ENCODE measurements at places on chromosomes 11 and 22.

DNA sequence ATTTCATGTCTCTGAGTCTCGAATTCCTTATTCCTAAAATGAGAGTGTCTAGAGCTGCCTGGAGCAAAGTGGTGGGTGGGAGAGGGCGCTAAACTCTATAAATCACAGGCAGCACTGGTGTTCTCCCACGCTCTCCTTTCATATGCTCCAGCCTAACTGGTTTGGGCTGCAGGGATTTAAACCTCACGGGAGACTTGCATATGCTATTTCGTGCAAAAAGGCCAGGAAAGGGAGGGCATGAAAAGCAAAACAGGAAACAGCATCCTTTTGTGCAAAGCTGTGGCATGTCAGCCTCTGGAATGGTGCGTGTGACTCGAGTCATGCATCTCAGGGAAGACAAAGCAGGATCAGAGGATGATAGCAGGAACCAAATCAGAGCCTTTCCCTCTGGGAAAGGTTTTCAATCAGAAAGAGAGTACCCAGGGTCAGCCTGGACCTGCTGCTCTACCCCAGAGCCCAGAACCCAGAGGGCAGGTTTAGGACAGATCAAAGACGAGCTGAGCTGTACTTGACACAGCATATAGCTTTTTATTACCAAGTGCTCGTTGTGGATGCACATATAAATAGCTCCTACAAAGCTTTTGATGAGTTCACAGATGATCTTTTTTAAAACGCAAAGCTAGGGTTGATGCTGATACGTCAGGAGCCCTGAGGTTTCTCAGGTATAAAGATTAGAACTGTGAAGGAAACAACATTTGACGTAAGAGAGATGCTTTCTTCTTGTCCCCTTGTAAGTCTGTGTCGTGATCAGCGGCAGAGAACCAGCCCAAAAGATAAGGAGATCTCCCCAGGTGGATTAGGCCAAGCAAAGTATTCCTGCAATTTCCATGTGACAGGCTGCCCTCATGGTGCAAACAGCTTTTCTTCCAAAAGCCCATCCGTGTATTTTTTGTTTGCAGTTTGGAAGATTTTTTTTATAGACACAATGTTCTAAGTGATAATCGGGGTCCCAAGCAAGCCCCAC, 46.2 kb upstream of the YWHAH start:
- DNase-seq, result no peak

- no peak for DNase-seq
Measured at GRCh38 chr11:61914471-61915171, 2.7 kb downstream of the RAB3IL1 start.

- no peak for DNase-seq
Measured at GRCh38 chr11:19018901-19019300, 41.6 kb downstream of the MRGPRX2 start.

DNA sequence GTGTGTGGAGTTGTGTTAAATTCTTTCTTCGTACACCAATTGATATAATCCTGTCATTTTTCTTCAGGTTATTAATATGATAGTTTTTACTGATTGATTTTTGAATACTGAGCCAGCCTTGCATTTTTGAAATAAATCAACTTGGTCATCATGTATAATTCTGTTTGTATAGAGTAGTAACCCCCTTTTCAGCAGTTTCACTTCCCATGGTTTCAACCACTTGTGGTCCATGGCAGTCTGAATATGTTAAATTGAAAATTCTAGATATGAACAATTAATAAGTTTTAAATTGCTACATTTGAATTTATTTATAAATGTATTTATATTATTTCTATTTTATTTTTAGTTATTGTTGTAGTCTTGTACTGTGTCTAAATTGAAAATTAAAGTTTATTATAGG, 32.6 kb downstream of the MS4A6A start:
- DNase-seq, result no peak

- no peak for DNase-seq
Measured at GRCh38 chr11:88886796-88887195, 179.0 kb downstream of the GRM5 start.

- no peak for DNase-seq
Measured at GRCh38 chr11:4991060-4991459, 3.6 kb upstream of the OR51L1 start.

DNA sequence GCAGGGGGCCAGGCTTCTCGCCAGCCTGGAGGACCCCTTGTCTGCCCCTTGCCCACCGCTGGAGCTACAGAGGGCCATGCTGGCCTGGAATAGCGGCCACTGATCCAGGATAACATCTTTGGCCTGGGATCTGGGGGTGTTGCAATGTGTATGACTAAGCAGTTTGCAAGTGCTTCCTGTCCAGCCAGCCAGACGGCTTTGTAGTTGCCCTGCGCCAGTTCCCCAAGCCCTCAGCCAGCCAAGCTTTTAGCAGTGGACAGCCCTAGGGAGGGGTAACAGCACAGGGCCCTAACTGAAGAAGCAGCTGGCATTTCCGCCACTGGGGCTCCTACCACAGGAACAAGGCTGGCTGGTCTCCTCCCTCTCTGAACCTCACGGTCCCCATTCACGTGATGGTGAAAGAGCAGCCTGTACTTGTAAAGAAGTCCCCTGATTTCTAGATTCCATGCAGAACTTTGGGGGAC, 32.1 kb downstream of the UQCR10 start:
- DNase-seq, result no peak

GRCh38 chr11:782264-783174, 5.2 kb upstream of the GATD1 start:
- DNase-seq, result no peak

DNA sequence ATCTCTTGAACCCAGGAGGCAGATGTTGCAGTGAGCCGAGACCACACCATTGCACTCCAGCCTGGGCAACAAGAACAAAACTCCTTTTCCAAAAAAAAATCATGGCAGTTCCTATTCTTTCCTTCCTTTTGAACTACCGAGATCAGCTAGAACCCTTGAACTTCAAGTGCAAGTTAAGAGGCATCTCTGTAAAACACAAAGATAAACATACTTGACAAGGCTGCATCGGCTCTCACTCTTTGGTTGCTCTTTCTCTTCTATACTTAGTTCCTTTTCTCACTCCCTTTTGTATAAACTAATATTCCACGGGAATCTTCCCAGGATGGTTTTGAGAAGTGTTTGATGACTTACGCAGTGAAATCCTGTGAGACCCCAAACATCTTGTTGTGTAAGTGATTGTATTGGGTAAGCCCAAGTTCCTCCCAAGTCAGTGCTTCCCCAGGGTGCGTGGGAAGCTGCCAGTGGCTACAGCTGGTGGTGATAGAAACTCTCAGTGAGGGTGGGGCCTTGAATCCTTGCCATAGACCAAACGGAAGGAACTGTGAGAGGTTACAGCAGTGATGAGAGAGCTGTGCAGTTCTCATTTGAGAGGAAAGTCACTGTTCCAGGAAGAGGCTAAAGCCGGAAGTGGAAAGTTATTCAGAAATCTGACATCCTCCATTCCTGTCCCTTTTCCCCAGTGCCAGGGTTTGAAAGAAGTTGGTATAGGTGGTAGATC, 24.1 kb upstream of the CDC42EP2 start:
- no peak for DNase-seq

DNA sequence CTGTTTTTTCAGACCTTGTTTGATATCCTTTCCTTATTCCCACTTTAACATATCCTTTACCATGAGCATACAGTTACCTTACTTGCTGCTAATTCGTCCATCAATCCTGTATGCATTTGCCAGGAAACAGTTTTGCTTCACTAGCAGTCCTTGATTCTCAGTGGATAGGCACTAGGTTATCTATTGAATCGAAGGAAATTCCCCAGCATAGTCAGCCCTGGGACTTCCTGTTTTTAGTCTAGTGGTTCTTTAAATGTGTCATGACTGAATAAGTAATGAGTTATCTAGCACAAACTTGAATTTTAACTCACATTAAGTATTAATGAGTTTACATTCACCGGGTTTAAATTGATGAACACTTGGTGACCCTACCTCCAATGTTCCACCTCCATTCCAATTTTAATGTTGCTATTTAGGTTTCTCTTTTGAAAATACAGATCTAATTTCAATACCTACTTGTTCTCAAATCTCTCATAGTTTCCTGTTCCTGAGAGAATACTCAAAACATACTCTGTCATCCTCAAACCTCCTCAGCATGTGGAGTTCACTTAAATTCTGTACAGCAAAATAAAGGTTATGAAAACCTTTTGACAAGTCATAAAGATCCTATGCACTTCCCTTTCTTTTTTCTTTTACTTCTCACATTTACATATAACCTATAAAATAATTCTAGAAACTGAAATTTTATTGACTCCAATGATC, 1375.1 kb upstream of the TENM4 start:
- DNase-seq, result no peak

DNA sequence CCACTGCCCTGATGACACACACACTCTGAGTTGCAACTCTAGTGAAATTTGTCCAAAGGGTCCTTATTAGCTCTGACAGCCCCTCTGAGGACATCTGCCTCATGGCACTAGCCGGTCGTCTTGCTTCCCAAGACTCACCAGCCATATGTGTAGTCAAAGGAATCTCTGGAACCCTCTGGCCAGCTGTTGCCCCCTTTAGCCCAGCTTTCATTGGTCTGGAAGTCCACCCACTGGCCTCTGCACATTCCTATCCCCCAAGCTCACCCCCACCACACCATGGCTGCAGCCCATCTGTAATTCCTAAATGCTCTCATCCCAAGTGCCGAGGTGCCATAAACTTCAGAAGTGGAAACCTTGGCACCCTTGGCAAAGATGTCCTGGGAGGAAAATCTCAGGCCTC, 24.3 kb downstream of the SYT7 start:
- no peak for DNase-seq

GRCh38 chr11:43830928-43831440, 49.6 kb upstream of the ALKBH3 start:
- DNase-seq, result peak; percentile 46

DNA sequence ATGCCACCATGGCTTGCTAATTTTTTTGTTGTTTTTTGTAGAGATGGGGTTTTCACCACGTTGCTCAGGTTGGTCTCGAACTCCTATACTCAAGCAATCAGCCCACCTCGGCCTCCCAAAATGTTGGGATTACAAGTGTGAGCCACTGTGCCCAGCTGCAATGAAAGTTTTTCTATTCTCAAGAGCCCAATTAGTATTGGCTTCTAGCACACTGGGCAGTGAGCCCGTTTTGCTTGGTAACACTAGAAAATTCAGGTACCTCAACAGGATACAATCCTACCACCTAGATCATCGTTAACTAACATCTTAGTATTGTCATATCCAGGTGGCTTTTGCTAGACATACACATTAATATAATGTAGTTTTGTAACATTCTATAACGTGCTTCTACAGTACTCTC, 19.0 kb downstream of the SEC14L3 start:
- no peak for DNase-seq

DNA sequence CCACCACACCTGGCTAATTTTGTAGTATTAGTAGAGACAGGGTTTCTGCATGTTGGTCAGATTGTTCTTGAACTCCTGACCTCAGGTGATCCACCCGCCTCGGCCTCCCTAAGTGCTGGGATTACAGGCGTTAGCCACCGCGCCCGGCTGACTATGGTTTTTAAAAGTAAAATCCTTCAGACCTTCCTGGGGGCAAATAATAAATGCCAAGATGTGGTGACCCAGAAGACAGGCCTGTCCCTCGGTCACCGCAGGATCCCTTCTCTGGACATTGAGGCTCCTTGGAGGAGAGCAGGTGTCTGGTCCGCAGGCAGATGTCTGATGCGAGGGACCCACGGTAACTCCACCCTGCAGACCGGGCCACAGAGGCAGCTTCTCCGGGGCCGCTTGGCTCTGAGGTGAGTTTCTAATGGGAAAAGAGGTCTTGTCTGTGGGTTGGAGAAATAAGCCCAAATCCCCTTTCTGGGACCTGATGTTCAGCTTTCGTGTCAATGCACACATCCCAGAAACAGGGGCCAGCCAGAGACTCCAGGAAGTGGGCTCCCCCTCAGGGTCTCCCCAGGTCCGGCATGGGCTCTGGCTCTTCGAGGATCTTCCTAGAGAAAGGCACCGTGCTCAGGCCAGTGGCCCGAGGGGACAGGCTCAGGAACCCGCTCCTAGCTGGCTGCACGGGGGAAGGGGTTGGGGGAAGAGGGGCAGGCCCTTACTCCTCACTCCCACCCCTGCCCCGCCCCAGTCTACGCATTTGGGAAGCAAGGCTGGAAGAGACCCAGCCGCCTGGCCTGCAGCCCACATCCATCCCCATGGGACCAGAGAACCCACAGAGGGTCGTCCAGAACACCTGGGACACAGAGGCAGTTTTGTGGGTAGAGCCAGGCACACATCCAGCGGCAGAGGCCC, 100.6 kb downstream of the WNT7B start:
- DNase-seq, result no peak

- DNase-seq, result no peak
Measured at GRCh38 chr11:33266393-33267215, 9.4 kb downstream of the HIPK3 start.

GRCh38 chr11:6297831-6298230, 22.5 kb downstream of the CAVIN3 start:
- no peak for DNase-seq

DNA sequence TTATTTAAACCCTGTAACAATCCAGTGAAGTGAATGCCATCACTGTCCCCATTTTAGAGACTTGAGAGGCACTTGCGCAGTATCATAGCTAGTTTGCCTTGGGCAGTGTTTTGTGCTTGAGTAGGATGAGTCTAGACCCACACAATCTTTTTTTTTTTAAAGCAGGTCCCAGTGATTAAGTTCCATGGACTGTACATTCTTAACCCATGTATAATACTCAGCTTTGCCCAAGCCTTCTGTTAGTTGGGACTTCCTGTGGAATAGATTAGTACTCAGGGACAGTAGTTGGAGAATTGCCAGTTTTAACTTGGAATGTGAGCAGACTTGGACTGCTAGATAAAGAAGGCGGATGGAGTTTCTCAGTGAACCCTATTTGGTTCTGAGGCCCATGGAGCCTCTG, 108.6 kb upstream of the RASSF10 start:
- no peak for DNase-seq

DNA sequence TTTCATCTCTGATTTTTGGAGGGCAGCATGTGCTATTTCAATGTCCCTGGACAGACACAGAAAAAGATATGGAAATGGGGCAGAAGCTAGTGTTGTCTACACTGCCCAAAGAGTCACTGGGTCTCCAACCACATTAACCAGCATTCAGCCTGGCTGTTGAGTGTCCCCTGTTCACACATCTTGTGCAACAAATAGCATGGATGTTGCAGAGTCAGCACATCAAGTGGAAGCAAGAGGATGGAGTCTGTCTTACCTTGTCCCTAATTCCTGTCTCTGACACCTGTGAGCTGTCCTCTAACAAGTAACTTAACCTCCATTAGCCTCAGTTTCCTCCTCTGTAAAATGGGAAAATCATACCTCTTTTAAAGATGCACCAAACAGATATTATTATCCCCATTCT, 60.2 kb downstream of the RCN1 start:
- no peak for DNase-seq

DNA sequence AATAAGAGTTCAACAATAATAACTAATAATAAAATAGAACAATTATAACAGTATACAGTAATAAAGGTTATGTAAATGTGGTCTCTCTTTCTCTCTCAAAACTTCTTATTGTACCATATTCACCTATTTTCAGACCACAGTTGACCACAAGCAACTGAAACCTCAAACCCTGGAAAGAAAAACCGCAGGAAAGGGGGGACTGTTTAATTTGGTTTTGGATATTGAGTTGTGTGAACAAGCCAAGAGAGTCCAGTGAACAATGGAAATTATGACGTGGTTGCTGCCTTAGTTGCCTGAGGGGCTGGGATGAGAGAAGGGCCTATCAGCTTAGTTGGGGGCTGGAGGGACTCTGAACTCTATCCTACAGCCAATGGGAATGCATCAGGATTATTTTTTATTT, 178.7 kb upstream of the POU2AF2 start:
- DNase-seq, result no peak

GRCh38 chr11:43541993-43542392, 138.5 kb upstream of the HSD17B12 start:
- DNase-seq, result no peak

GRCh38 chr22:48104766-48105165, 1342.3 kb downstream of the TBC1D22A start:
- DNase-seq, result no peak
